CD4-positive, alpha-beta T cell treated with Interleukin-2 at 100 ng/mL for 4 hours (primary cell): ENCODE measurements at places on chromosomes 1 and 21.

GRCh38 chr21:42836767-42837301, 42.5 kb downstream of the WDR4 start:
- DNase-seq: no peak

- no peak for DNase-seq
Observed at GRCh38 chr1:210003501-210003900, 65.5 kb downstream of the SYT14 start.

GRCh38 chr1:36845802-36846201, 188.5 kb downstream of the GRIK3 start:
- DNase-seq: no peak

DNA sequence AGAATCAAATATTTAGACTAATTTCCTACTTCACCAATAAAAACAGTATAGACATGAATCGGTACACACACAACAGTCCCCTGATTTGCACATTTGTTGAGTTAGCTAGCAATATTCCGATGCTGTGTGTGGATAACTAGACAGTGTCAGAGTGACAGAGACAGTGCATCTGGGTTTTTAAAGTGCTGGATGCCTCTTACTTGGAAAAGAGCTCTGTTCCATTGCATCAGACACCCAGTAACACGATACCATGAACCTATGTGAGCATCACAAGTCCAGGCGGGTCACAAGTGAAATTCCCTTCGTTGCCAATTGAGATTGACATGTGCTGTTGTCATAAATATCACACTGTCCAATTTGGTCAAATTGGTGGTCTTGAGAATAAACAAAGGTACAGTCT, 82.0 kb upstream of the ESRRG start:
- no peak for DNase-seq

DNA sequence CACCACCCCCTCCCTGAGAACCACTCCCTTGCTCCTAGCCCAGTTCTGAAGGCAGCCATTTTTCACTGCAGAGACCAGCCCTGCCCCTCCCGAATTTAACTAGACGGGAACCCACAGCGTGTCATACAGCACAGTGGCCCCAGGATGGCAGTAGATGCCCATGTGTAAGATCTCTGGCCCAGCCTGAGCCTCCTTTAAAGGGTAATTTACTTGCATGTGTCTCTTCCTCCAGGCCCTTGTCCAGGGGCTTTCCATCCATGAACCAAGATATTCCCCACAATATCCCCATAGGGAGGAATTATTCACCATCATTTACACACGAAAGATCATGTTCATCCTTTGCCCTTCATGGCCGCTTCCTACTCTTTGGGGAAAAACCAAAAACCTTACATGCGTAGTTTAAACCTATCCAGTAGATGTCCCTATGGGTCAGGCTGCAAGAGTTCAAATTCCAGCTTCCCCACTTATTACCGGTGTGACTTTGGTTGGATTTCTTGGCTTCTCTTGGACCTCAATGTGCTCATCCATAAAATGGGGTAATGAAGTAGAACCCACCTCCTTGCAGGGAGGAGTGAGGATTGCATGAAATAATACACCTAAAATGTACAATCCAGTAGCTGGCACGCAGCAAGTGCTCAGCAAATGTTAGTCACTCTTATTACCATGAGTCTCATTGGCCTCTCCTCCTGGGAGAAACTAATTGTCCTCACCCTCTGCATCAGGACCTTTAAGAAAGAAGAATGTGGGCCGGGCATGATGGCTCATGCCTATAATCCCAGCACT, 4.0 kb upstream of the LACTBL1 start:
- DNase-seq: peak; percentile 44

- no peak for DNase-seq
Observed at GRCh38 chr1:39238476-39238875, 34.0 kb downstream of the MACF1 start.

- no peak for DNase-seq
Observed at GRCh38 chr1:184146202-184146601, 94.7 kb downstream of the TSEN15 start.

- DNase-seq: no peak
Observed at GRCh38 chr1:55040933-55041494, 1.7 kb downstream of the PCSK9 start.

- DNase-seq: no peak
Observed at GRCh38 chr1:54686155-54686554, 29.5 kb upstream of the TTC4 start.

- no peak for DNase-seq
Observed at GRCh38 chr1:9399510-9400424, 107.1 kb downstream of the SPSB1 start.

- no peak for DNase-seq
Observed at GRCh38 chr1:1039145-1039910, 19.4 kb downstream of the AGRN start.

DNA sequence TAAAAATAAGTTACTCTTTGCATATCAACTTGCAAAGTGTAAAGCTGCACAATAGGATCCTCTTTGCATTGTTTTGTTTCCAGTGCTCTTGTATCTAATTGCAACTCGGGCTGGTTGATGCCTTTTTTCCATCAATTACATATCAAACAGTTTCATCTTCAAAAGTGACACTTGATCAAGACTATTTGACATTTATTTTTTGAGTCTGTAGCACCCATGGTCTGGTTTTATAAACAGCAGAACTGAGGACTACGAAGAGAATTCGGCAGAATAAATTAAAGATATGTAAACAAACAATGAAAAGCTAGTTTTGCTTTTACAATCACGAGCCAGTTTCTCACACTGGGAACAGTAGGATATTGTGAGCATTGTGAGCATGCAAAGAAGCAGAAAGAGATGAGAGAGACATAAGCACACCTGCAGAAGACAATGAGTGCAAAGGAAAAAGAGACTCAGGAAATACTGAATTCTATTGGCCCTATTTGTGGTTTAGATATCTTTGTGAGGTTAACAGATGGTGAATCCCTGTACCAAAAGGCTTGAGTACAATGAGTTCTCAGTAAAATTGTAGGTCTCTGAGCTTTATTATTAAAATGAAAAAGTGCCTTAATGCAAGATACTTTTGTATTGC, 45.4 kb downstream of the RPL5 start:
- no peak for DNase-seq

DNA sequence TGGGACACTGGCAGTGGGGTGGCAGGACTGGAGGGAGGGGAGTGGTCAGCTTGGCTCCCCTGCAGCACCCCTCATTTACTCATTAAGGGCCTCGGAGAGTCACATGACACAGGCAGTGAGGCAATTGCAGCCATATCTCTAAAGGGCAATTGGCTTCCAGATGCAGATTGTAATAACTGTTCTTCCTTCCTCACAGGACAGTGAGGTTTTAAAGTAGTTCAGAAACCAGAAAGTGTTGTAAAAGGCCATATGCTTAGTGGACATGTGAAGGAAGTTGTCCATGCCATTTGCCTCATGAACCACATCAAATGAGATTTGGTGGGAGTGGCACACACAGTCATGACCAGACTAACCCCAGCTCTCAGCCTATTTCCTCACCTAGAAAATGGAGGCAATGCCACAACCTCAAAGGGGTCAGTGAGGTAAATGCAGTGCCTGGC, 11.1 kb downstream of the MTX1 start:
- peak; percentile 21 for DNase-seq

DNA sequence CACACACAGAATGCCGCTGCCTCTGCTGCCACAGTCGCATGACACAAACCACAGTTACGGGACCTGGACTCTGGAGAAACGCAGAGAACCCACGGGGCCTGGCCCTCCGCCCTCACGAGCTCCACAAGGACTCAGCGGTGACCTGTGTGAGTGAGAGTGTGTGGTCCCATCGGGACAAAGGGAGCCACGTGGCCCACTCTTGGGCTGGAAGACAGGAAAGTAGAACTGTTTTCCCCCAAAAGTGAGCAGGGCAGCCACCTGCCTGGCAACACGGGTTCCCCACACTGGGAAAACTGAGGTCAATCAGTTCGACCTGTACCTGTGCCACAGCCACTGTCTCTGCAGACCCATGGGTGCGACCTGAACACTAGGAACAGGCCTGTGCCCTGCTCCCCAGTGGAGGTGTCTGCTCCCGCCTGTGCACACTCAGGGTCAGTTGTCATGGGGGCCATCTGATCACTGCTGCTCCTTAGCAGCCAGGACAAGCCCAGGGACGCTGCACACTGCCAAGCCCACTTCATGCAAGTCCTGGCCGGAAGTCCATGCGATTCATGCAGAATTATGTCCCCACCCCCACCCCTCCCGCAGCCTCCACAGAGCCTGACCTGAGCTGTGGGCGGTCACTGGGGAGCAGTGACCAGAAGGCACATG, 54.4 kb upstream of the ADARB1 start:
- no peak for DNase-seq

DNA sequence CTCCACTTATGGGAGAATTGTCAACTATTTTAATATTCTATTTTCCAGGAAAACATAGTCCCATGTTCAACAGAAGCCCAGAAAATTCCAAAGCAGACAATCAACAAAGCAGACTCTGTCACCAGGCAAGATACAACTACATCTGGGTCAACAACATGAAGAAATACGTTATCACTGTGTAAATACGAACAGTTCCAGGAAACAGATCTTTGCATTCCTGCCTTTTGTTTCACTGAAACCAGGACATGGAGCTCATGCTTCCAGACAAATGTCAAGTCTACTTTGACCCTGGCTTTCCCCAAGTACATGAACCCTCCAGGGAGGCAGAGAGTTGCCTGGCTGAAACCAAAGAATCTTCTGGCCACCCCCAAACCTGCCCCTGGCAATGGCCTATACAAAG, 106.7 kb downstream of the SETD4 start:
- DNase-seq: no peak

- DNase-seq: no peak
Observed at GRCh38 chr1:220754918-220755295, 6.8 kb downstream of the MTARC2 start.

- no peak for DNase-seq
Observed at GRCh38 chr21:30395731-30396130, at the start of gene KRTAP13-1. KRTAP13-1 (plus strand) TSS chr21:30396031; CDS start chr21:30396087, 56 bp downstream.

GRCh38 chr21:29332461-29333362, 34.0 kb downstream of the BACH1 start:
- no peak for DNase-seq
